Effector CD4-positive, alpha-beta T cell (primary cell): ENCODE measurements at places on chromosomes 13 and 19.

GRCh38 chr13:36163809-36164308, 32.7 kb upstream of the DCLK1 start:
- DNase-seq = no peak

- peak; percentile 25 for DNase-seq
Observed at GRCh38 chr19:51327066-51328001, 14.6 kb downstream of the VSIG10L start.

DNA sequence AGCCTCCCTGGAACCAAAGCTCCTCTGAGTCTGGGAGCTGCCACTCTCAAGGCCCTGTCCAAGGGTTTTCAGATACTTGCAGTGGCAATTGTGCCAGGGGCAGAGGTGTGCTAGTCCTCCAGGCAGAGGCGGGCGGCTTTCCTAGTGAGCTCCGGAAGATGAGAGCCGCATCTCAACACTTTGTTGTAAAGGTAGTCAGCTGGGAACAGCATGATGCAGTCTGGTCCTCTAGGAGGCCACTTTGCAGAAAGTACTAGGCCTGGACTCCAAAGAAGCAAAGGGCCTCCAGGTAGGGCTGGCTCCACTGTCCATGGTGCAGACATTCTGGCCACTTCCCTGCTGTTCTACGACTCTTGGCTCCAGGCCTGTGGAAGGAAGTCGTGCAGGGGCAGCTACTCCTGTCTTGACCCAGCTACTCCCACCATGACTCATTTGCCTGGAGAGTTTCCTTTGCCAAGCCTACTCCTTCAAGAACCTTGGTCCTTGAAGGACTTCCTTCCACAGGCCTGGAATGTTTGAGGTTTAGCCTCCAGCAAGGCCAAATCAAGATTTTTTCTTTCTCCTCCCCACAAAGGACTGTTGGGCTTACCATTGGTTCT, 9.9 kb upstream of the ZNF536 start:
- no peak for DNase-seq

GRCh38 chr19:40974633-40975037, 16.4 kb upstream of the CYP2B6 start:
- DNase-seq = peak; percentile 75

- DNase-seq = no peak
Observed at GRCh38 chr19:46726971-46727501, 10.1 kb upstream of the PRKD2 start.

GRCh38 chr19:46448601-46449000, 19.9 kb upstream of the PNMA8C start:
- DNase-seq = no peak

DNA sequence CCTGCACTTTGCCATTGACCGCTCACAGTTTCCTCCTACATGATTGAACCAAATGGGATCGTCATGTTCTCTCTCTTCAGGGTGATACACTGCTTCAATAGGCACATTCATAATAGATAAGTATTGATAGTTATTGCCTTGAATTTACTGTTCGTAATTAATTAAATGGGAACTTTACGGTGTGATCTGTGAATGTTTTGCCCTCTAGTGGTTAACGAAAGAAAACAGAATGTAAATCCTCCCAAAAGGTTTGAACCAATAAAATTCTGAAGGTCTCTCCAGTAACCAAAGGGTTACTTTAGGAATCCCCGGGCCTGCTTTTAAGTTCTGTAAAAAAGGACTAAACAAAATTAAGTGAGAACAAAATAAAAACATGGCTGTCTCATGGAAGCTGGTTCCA, 389.3 kb downstream of the DACH1 start:
- DNase-seq = no peak

- DNase-seq = no peak
Observed at GRCh38 chr13:60603049-60603448, 206.0 kb downstream of the TDRD3 start.

GRCh38 chr13:110182461-110182860, 124.5 kb downstream of the COL4A1 start:
- no peak for DNase-seq

DNA sequence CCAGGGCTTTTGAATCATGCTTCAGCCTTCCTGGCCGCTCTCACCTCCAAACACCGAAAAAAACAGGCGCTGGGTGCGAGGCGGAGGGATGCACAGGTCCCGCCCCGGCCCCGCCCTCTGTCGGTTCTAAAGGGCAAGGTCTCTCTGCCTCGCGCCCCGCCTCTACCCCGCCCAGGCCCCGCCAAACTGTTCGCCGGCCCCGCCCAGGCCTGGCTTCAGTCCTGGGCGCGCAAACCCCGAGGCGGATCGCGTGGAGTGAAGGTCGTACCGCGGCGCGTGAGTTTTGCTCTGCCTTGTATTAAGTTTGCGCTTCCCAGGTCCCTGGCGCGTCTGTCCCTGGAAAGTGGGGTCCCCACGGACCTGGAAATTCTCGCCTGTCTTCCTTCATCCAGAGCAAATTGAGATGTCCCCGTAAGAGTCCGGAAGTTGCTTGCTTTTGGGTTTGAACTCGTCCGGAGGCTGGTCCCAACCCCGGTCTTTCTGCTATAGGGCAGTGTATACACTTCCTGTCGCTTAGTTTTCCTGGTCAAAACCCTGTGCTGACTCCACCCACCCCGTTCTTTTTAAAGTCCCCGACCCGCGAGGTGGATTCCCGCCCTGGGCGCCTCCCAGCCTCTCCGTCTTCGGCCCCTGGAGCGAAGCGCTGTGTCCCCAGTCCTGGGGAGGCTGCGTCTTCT, 8.4 kb downstream of the ZNF808 start:
- peak; percentile 86 for DNase-seq

GRCh38 chr13:97537110-97537509, 103.1 kb downstream of the RAP2A start:
- no peak for DNase-seq

DNA sequence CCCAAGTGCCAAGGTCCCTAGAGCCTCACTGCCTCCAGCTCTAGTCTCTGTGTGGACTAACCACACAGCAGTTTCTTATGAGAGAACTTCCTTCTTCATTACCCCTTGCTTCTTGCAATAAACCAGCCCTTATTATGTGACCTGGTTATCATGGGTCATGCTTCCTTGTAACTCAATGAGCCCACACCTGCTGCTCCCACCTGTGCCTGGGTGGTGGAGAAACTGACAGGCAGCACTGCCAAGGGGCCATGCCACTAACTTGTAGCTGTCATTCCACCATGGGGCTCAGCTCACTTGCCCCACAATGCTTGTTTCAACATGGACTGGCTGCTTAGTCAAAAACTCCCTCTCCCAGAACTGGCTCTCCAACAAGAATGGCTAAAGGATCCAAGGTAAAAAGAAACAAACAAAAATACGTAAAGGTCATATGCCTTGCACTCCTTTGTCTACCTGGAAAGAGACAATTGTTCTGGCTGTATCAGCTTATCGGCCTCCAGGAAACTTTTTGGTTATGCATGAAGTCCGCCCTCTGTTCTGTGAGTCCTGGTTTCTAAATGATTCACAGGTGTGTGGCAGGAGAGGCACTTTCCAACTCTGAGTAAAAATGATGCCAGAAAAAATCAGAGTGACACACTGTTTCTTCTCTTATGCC, 446.4 kb downstream of the COG6 start:
- DNase-seq = no peak

DNA sequence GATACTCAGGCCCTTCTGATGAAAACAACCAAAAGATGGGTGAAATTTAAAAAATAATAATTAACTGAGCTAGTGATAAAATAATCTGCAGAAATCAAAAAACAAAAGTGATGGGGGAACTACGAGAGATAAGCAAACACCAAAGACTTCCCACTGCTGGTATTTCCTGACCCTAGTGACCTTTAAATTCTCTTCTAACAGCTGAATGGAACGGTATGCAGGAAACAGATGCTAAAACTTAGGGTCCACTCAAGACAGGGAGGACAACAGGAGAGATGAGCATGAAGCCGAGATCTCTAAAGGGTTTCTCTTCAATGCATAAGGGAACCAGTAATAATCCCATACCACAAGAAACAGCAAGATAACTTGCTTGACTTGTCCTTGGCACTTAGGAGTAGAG, 50.8 kb downstream of the USP12 start:
- DNase-seq = no peak

- no peak for DNase-seq
Observed at GRCh38 chr19:51296336-51297093, 14.9 kb upstream of the IGLON5 start.

- no peak for DNase-seq
Observed at GRCh38 chr13:95708811-95709500, 32.0 kb downstream of the DNAJC3 start.

DNA sequence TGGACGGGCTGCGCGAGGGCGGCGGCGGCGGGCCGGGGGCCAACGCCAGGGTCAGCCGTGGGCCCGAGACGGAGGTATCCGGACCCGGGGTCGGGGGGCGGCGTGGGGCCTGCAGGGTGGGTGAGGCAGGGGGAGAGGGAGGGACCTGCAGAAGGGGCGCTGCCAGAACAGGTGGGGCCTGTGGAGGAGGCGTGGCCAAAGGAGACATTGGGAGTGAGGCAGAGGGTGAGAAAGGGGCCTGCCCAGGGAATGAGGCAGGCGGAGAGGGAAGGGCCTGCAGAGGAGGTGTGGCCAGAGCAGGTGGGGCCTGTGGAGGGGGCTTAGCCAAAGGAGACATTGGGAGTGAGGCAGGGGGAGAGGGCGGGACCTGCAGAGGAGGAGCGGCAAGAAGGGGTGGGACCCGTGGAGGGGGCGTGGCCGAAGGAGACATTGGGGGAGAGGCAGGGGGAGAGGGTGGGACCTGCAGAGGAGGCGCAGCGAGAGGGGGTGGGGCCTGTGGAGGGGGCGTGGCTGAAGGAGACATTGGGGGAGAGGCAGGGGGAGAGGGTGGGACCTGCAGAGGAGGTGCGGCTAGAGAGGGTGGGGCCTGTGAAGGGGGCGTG, 4.2 kb downstream of the PRR36 start:
- peak; percentile 42 for DNase-seq

GRCh38 chr19:18266771-18267686, 7.2 kb downstream of the IQCN start:
- DNase-seq = no peak

GRCh38 chr19:22088541-22089144, 36.4 kb downstream of the ZNF257 start:
- DNase-seq = no peak

DNA sequence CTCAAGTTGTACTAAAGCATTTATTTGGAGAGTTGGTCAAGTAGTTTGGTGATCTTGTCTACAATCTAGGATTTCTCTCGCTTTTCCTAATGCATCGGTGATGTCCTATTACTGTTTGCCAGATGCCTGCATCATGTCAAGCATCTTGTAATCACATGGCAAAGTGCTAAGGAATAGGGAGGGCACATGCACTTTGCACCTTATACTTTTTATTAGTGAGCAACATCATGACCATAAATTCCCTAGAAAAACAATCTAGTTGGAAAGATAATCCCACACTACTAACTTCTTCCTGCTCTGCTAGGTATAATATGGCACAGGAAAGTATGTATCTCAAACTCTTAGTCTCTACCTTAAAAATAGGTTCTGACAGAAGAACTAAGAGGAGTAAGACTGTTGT, 894.3 kb upstream of the SLITRK1 start:
- DNase-seq = no peak
